ENCODE measurements at places on chromosomes 7 and 10.

GRCh38 chr7:44048031-44048795 is 3.7 kb downstream of the DBNL start:
- no peak for DNase-seq

DNA sequence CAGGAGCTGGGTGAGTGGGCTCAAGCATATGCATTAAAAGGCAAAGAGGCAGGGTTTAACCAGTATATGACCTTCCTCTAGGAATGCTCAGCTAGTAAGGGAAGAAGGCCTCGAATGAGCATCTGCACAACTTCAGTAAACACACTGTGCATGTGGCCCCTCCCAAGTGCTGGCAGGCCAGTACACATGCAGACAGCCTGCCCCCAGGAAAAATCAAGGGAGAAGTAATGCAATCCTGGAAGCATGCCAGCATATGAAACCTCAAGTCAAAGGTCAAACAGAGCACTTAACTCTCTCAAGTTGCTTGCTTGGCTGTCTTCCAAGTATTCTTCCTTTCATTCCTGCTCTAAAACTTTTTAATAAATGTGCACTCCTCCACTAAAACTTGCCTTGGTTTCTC is 208.4 kb downstream of the ACTR3B start:
- DNase-seq: no peak

DNA sequence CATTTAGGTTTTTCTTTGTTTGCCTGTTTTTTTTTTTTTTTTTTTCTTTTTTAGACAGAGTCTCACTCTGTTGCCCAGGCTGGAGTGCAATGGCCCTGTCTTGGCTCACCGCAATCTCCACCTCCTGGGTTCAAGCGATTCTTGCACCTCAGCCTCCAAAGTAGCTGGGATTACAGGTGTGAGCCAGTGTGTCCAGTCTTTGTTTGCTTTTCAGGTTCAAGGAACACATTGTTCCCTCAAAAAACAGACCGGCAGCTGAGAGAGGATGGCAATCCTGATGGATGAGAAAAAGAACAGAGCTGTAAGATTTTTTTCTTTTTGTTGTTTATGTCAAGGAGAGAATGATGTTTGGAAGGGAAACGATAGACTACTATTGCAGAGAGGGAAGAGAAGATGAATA is 23.3 kb upstream of the RHOBTB1 start:
- DNase-seq: no peak

- DNase-seq: no peak
These were observed 282.9 kb downstream of the TWIST1 start for GRCh38 chr7:18834577-18834976.

DNA sequence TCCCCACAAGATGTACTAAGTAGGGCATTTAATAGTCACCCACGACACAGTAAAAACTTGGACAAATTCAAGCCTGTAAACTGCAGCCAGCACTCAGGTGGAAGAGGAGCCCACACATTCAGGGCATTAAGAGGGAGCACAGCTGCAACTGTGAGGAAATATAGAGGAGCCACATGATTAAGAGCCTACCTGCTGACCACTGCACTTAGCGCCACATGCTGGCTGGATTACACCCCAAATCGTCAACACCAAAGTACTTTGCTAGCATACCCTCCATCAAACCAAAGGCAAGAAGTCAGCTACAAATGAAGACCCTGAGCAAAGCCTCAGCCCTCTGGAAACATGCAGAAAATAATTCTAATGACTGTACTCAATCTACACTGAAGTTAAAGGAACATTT is 322.3 kb upstream of the PLXDC2 start:
- DNase-seq: no peak

- no peak for DNase-seq
These were observed 43.0 kb downstream of the COL13A1 start for GRCh38 chr10:69844698-69845097.

GRCh38 chr7:126718419-126718818 is 534.3 kb downstream of the GRM8 start:
- no peak for DNase-seq
